ENCODE measurements at places on chromosomes 5 and 9.
A peak's percentile ranks its signal among the peaks of the same experiment; 100 is the strongest.

- no peak for DNase-seq
These were observed 34.0 kb upstream of the ZNF462 start for GRCh38 chr9:106828965-106829364.

GRCh38 chr5:51383131-51384121 is at the start of gene ISL1:
TSS of gene ISL1 (plus strand) at chr5:51383448. CDS start at chr5:51383672, 224 bp downstream.
- DNase-seq = peak; percentile 89

DNA sequence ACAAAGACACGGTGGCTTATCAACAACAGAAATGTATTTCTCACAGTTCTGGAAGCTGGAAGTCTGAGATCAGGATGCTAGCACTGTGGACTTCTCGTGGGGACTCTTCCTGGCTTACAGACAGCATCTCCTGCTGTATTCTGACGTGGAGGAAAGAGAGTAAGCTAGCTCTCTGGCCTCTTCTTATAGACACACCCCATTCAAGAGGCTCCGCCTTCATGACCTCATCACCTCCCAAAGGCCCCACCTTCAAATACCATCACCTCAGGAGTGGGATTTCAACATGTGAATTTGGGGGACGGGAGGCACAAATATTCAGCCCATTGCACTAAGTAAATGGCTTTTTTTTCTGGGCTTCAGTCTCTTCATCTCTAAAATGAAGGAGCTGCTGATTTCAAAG is 27.6 kb downstream of the KCNMB1 start:
- DNase-seq = no peak

DNA sequence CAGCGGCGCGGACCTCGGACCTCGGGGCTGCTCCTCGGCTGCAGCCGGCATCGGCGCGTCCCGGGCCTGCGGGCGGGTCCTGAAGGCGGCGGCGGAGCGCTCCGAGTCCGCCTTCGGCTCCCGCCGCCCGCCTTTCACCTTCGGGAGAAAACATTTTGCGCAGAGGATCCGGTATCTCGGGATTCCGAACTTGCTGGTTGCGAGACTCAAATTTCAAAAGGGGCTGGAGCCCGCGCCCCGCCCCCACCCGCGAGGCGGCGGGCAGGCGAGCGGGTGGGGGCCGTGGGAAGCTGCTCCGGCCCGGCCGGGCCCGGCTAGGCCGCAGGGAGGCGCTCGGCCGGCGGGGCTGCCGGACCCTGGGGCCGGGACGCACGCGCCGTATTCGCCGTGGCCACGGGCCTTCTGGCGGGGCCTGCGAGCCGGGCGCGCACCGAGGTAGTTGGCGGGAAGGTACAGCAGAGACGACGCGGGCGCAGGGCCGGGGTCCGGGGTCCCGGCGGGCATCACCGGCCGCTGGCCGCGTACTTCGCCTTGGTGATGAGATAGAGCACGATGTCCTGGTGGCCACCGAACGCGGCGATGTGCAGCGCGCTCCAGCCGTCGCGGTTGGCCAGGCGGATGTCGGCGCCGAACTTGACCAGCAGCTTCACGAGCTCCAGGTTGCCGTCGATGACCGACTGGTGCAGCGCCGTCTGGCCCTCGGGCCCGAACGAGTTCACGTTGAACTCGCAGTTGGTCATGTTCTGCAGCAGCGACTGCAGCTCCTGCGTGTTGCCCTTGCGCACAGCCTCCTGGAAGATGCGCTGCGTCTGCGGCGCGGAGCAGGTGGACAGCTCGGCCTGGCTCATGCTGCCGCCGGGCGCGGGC is 757 bp downstream of the NRARP start:
- DNase-seq = peak; percentile 63

DNA sequence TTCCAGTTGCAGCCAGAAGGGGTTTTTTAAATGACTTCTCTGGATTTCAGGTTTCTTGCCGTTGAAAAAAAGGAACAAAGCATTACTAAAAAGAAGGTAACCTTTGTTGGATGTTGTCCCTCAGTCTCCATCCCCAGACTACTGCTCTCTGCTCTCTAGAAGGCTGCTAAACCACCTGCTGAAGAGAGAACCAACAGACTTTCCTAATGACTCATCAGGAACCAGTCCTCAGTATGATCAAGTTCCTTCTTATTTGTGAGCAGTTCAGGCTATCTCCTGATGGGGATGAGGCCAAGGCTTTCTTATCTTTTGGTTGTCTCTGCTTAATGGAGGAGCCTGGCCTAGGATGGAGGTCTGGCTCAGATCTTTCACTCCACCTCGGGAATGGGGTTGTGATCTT is 4.1 kb downstream of the KIF4B start:
- DNase-seq = no peak

GRCh38 chr9:91392435-91392834 is 30.7 kb upstream of the AUH start:
- DNase-seq = no peak
